Spleen (tissue), 13 donors: ENCODE measurements at places on chromosomes 2 and 18. TPM values are rescaled to one million over a fixed set of nuclear protein-coding genes. Genes with fewer than 3 reads are reported as not detected.

Gene FEV
- total RNA-seq = not detected

Gene RAD51AP2
- total RNA-seq = not detected

Gene SELENOI
- 23.6 TPM for total RNA-seq

Gene ADRA2B
- total RNA-seq = 5.0 TPM

Gene ZSWIM2
- total RNA-seq = not detected

Gene CFAP65
- not detected for total RNA-seq

Gene CPLX4
- not detected for total RNA-seq
